ENCODE measurements at places on chromosomes 11 and 22.
A peak's percentile ranks its signal among the peaks of the same experiment; 100 is the strongest.

- DNase-seq = no peak
Observed at GRCh38 chr22:39477542-39477941, 20.7 kb downstream of the MGAT3 start.

DNA sequence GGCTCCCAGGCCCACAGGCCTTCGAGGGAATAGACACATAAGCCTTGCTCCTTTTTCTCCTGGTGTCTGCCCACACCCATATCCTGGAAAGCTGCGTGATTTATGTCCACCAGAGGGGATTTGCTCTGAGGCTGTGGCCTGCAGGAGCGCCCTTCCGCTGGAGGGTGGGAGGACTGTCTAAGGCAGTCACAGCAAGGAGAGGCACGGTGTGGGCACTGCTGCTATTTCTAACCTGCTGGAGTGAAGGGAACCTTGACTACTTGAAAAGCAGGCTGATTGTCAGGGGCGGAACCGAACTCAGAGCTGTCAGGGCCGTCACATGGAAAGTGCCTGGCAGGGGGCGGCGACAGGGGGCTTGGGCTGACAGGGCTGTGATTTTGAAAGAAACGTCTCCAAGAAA, 3.7 kb downstream of the UPB1 start:
- no peak for DNase-seq

GRCh38 chr11:24697522-24698111, 200.8 kb downstream of the LUZP2 start:
- DNase-seq = no peak

- DNase-seq = peak; percentile 19
Observed at GRCh38 chr22:27331526-27332281, 469.9 kb downstream of the MN1 start.

- DNase-seq = no peak
Observed at GRCh38 chr11:111934306-111934705, 2.8 kb upstream of the DIXDC1 start.

DNA sequence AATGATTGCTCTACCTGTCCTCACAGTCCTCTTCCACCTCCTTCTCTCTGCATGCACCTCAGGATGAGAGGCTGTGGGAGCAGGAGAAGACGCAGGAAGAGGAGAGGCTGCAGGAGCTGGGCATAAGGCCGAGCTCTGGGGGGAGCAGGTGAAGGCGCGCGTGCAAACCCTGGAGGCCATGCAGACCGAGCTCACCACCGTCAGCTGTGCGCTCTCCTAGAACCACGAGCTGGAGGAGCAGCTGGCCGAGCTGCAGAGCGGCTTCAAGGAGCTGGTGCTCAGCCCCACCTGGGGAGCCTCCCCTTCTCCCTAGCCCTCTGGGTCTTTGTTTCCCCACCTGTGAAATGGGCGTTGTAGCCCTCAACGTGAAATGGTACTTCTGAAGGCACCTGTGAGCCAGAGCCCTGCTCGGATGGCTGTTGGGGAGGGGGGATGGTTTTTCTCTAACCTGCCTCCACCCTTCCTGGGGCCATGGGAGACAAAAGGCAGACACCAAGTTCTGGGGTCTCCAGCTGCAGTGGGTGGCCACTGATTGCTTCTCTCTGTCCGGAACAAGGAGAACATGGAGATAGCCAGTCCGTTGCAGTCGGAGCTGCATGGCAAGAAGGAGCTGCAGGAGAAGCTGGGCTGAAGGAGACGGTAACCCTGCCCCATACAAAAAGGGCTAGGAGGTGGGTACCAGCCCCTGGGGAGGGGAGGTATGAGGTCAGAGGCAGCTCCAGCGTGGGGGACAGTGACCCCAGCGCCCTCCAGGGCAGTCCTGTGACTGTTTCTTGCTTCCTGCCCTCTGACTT, 65.2 kb upstream of the A4GALT start:
- DNase-seq = no peak

GRCh38 chr11:94946812-94947211, 26.5 kb downstream of the CWC15 start:
- DNase-seq = no peak

- no peak for DNase-seq
Observed at GRCh38 chr22:31083923-31084810, 3.0 kb downstream of the SMTN start.

DNA sequence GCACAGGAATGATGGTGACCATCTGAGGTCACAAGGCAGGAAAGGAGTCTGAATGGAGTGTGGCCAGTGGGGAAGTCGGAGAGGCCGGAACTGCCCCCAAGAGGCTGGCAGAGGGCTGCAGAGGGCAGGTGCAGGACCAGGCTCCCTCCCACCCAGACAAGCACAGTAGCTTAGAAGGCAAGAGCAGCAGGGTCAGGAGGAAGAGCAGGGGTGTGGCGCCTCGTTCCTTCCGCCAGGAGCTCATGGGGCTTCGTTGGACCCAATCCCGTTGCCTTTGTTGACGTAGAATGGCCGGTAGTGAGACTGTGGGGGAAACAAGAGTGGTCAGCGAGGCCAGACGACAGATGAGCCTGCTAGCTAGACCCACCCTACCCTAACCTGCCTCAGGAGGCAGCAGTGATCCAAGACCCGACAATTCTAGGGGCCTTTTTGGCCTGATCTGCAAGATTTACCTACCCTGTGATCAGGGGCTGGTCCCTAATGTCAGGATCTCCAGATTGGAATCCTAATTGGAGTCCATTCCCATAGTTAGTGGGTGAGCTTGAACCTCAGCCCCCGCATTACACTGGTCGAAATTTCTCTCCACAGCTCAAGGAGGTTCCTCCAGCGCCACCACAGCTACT, 25.6 kb downstream of the TRIM29 start:
- DNase-seq = no peak

DNA sequence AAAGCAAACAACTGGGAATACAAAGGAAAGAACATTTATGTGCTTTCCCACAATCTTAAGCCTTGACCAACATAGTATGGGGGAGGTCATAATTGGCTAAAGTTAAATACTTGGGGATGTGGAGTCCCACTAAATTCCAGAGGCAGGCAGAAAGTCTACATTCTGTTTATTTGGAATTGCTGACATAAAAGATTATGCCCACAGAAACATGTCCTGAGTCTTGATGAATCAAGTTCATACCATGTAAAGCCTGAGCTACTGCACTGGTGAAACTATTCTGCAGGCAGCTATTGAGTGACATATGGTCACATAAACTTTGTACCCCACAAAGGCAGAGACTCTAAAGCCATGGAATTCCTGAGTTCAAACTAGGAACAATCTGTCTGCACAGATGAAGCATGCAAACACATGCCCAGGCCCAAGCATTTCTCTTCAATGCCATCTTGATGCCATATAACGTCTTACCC, 69.9 kb upstream of the CHRM4 start:
- no peak for DNase-seq

GRCh38 chr22:46303347-46303965, 6.8 kb downstream of the GTSE1 start:
- no peak for DNase-seq

GRCh38 chr22:45102896-45103420, 60.8 kb upstream of the NUP50 start:
- no peak for DNase-seq

- no peak for DNase-seq
Observed at GRCh38 chr11:16248248-16248647, 108.1 kb downstream of the SOX6 start.

DNA sequence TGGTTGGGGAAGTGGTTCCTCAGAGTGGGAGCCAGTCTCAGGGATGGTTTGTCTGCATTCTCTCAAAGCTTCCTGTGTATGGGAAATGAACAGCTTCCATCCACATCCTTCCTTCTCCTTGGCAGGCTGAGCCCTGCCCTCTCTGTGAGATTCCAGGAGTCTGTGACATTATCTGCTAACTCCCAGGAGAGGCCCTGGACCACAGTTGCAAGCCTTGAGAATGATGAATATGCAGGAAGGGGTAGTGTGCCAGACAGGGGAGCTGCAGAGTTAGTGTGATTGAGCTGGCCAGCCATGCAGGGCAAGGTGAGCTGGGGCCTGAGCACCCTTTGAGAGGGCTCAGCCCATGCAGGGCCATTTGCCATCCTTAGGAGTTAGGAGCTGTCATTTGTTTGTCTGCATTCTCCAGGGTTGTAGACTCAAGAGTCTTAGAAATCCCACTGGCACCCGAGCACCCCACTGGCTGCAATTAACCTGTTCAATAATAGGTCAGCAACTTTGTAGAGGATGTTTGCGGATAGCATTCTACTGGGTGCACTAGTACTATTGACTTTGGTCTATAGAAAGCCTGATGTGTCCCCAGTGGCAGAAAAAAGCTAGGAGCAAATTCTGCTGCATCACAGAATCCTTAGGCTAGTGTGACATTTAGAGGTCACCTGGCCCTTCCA, 299.0 kb upstream of the CADM1 start:
- no peak for DNase-seq

DNA sequence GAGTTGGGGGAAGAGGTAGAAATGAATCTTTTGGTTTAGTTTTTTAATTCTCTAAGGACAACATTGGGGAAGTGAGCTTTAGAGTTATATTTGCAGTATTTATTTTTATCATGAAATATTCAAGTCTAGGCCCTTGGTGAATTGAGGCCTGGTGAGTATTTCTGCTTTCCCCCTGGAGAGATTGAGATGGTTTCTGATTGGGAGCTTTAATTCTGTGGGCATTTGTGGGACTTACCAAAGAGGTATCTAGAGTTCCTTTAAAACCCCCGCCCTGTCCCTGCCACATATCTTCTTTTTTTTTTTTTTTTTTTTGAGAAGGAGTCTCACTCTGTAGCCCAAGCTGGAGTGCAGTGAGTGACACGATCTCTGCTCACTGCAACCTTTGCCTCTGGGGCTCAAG, 9.6 kb downstream of the ACO2 start:
- no peak for DNase-seq

DNA sequence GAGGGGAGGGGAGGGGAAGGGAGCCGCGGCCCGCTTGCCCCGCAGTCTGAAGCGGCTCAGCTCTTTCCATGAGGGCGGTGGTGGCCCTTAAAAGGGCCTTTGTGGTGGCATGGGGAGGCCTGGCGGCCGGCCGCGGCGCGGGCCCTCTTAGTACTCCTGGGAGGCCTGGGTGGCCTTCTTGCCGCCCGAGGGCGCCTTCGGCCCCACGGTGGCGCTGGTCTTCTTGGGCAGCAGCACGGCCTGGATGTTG, 6.9 kb downstream of the DPAGT1 start:
- DNase-seq = no peak

DNA sequence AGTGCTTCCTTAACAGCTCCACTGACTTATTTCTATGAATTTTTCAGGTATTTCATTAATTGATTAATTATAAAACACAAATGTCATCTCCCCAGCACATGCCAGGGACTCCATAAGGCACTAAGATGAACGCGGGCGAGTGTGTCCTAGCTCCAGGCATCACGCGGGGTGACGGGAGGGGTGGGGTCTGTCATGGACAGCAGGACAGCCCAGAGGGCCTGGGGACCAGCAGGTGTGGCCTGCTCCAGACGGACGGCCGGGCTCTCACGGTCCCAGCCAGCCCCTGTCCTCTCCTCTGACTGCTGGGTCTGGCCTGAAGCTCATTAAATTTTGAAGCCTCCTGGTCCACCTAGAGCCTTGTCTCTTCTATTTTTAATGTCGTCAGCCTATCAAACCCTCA, 531.1 kb downstream of the BRD1 start:
- no peak for DNase-seq

DNA sequence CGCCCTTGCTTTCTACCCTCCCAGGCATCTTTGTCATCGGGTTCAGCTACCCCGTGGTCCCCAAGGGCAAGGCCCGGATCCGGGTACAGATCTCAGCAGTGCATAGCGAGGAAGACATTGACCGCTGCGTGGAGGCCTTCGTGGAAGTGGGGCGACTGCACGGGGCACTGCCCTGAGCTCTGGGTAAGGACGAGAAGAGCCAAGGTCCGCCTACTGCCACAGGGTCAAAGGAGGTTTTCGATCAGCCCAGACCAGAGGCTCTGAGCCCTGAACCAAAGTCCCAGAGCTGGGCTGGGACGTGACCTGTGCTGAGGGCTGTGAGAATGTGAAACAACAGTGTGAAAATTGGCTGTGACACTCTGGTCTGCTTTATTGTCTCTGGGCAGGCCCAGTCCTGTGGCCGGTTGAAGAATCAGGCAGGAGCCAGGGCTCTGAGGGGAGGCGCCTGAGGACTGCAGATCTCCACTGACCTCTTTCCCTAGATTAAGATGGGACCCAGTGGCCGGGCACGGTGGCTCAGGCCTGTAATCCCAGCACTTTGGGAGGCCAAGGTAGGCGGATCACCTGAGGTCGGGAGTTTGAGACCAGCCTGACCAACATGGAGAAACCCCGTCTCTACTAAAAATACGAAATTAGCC, 6.5 kb upstream of the GALR3 start:
- no peak for DNase-seq

GRCh38 chr11:68370211-68371111, 58.1 kb downstream of the LRP5 start:
- no peak for DNase-seq
